Posterior vena cava (tissue), 2 donors: ENCODE measurements at places on chromosomes 11 and 22.

- no peak for DNase-seq
Observed at GRCh38 chr11:16408619-16409018, 52.3 kb upstream of the SOX6 start.

- no peak for DNase-seq
Observed at GRCh38 chr11:61627850-61628661, 47.2 kb upstream of the SYT7 start.

GRCh38 chr11:68371171-68372041 is 59.0 kb downstream of the LRP5 start:
- no peak for DNase-seq

GRCh38 chr22:42001121-42001520 is 2.5 kb downstream of the WBP2NL start:
- DNase-seq, result peak; percentile 23

DNA sequence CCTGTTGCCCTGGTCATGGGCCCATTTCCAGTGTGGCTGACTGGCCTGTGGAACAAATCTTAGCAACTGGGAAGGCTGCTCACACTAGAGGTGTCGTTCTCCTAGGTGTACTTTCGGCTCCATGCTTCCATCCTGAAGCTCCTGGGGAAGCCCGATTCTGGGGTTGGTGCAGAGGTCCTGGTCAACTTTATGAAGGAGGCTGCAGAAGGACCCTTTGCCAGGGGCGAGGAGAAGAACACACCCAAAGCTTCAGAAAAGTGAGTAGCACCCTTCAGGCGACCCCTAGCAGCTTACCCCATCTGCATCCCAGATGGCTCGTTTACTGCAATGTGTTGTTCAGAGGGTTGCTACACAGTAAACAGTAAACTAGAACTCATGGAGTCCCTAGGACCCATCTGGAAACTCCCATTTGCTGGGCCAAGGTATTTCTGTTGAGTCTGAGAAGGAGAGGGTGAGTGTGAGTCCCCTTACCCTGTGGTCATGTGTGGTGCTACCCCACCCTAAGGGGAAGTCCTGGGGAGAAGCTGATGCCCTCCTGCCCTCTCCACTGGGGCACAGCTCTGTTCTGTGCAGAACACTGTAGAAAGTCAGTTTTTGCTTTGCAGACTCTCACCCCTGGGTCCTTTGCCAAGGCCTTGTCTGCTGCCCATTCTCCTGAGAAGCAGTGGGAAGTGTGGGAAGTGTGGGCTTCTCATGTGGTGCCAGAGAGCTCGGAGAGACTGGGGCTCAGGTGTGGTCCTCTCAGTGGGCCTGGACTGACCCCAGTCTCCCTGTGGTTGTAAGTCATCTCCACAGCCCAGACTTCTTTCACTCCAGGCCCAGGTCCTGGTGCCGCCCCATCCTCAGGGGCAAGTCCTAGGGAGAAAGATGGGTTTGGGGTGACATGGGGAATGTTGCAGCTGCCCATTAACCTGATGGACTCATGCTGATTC is 85.0 kb downstream of the CABIN1 start:
- peak; percentile 45 for DNase-seq
